ENCODE measurements at places on chromosomes 3 and 15.

GRCh38 chr3:158703566-158703965 lies 28.7 kb downstream of the RARRES1 start:
- DNase-seq, result no peak

GRCh38 chr15:89197503-89197971 lies 23.8 kb downstream of the RLBP1 start:
- no peak for DNase-seq

DNA sequence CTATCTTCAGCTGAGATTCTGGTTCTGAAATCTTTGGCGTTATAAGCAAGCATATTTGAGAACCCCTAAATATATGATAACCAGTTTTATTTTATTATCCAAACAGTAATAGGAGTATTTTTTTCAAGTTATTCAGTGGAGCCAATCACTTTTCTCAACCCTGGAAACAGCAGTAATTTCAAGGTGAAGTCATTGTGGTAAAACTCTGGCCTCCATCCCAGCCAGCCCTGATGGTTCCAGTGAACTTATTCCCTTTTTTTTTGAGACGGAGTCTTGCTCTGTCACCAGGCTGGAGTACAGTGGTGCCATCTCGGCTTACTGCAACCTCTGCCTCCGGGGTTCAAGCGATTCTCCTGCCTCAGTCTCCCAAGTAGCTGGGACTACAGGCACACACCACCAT lies 545.4 kb upstream of the IL12A start:
- no peak for DNase-seq

- DNase-seq, result no peak
Observed at GRCh38 chr3:134809427-134810051, 14.5 kb downstream of the EPHB1 start.

DNA sequence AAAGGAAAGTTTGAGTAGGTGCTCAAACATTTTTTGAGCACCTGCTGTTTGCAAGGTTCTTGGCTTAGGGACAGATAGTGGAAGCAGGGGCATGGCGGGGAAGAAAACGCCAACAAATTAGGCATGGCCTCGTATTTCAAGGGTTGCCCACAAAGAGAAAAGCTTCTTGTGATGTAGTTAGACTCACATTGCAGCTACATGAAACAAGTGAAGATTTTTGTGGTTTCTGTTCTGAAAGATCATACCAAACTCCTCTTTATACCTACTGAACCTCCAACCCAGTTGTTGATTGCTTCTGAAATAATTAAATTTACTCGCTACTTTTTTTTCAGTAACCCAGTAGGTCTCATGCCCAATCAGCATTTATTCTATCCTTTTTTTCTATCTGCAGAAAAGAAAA lies 23.5 kb upstream of the RARB start:
- no peak for DNase-seq

- DNase-seq, result no peak
Observed at GRCh38 chr15:98787936-98788757, 139.8 kb downstream of the IGF1R start.

DNA sequence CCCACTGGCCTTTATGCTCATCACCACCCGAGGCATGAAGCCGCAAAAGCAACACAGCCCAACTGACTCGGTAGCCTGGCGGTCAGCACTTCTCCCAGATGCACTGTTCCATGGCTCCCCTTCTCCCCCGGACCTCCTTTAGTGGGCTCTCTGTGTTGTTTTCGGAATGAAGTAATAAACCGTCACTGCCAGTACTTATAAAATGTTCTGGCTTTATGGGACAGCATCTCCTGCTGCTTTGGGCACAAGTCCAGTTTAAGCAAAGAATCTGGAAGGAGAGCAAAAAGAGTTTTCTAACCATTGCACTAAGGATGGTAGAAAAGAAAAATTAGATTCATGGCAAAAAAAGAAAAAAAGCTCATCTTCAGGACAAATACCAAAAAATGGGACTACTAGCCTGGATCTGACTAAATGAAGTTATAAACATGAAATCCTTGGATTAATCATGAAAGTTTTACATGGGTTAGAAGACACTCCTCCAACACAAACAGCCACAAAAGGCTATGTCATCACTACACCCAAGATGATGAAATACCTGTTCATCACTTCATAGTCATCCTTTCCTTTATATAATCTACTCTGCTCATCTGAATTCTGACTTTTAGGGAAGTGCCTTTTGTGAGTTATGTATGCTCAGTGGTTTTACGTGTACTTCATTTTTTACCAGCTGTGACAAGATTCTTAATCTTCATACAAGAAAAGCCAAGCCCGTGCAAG lies 89.5 kb upstream of the UBE2E2 start:
- no peak for DNase-seq

- DNase-seq, result no peak
Observed at GRCh38 chr3:183435661-183436060, 7.2 kb upstream of the MCF2L2 start.

DNA sequence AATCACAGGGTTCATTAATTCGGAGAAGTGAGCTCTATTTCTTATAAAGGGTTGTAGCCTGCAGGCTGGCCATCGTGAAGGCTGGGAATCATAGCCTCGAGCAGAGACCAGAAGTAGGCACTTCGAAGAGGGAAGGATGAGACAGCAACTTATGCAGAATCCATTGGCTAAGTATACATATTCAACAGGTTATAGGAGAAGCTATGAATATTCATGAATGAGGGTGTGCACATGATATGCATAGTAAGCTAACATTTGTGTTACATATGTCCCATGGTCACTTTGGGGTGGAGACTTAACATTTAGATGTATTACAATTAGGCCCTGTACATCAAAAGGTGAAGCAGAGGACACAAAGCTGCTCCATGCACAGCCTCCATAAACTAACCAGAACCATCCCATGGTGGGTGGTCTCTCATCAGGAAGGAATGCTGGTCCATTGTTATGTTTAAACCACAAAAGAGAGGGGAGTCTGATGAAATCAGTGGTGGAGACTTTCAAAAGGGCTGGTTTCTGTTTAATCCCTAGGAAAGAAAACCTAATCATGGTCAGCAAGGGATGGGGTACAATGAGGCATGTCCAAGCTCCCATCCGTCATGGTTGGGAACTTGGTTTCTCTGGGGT lies 80.8 kb upstream of the FHIT start:
- no peak for DNase-seq

- DNase-seq, result no peak
Observed at GRCh38 chr3:53729618-53730017, 116.6 kb downstream of the CHDH start.

GRCh38 chr15:80937718-80938117 lies 51.9 kb downstream of the MESD start:
- DNase-seq, result no peak

DNA sequence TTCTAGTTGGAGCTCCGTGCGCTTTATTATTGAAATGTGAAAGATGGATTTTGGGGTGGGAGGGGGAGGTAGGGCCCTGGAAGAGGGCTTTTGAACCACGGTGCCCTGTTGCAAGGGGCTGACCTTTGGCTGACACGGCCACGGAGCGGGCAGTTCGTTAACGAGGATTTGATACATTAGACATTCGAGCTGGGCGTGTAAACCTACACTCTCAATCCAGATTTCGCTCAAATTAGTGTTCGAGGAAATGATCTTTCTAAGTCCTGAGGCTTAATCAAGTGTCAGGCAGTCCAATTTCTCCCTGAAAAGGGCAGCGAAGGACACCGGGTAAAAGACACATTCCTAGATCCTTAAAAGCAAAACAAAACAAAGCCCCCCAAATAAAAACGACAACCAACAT lies 13.0 kb downstream of the ZIC1 start:
- no peak for DNase-seq

- no peak for DNase-seq
Observed at GRCh38 chr3:196198081-196198675, 13.0 kb downstream of the ZDHHC19 start.

GRCh38 chr3:79597709-79598108 lies 170.1 kb downstream of the ROBO1 start:
- DNase-seq, result no peak

- DNase-seq, result no peak
Observed at GRCh38 chr3:141229132-141229531, 2.5 kb upstream of the PXYLP1 start.
